ENCODE measurements at places on chromosomes 16 and 17.

DNA sequence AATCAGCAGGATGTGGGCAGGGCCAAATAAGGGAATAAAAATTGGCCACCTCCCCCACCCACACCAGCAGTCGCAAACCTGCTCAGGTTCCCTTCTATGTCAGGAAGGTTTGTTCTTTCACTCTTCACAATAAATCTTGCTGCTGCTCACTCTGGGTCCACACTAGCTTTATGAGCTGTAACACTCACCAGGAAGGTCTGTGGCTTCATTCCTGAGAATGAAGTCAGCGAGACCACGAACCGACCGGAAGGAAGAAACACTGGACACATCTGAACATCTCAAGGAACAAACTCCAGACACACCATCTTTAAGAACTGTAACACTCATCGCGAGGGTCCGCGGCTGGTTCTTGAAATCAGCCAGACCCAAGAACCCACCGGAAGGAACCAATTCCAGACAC is 115.5 kb upstream of the TBX2 start:
- peak; percentile 53 for DNase-seq

DNA sequence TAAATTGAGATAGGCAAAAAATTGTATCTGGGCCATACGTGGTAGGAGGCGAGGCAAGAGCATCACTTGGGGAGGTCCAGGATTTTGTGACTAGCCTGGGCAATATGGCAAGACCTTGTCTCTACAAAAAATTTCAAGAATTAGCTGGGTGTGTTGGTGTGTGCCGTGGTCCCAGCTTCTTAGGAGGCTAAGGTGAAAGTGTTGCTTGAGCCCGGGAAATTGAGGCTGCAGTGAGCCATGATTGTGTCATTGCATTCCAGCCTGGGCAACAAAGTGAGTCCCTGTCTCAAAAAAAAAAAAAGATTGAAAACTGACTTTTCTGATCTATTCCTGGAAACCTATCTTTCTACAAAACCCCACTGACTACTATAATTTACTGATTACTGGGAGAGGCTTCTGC is 26.7 kb downstream of the CDK12 start:
- DNase-seq, result no peak

DNA sequence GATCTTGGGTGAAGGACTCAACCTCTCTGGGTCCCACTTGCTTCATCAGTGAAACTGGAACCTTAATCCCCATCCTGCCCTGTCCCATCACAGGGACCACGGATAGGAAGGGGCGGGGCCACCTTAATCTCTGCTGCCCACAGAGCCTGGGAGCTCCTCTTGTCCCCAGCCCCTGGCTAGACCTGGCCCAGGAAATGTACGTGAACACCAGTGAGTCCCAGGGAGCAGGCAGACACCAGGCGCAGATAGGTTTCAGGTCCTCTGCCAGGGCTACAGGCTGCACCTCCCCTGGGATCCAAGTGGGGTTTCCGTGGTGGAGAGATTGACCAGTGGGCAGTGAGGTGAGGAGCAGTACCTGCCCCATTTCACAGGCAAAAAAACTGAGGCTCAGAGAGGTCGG is 21.0 kb downstream of the RAB11FIP4 start:
- no peak for DNase-seq

- DNase-seq, result no peak
Measured at GRCh38 chr17:59333836-59334235, 2.4 kb downstream of the YPEL2 start.

GRCh38 chr17:57033296-57033695 is 51.8 kb upstream of the AKAP1 start:
- DNase-seq, result no peak
